ENCODE measurements at places on chromosomes 12 and 14.
A peak's percentile ranks its signal among the peaks of the same experiment; 100 is the strongest.

GRCh38 chr14:63578300-63578699 is 35.1 kb upstream of the PPP2R5E start:
- no peak for DNase-seq

DNA sequence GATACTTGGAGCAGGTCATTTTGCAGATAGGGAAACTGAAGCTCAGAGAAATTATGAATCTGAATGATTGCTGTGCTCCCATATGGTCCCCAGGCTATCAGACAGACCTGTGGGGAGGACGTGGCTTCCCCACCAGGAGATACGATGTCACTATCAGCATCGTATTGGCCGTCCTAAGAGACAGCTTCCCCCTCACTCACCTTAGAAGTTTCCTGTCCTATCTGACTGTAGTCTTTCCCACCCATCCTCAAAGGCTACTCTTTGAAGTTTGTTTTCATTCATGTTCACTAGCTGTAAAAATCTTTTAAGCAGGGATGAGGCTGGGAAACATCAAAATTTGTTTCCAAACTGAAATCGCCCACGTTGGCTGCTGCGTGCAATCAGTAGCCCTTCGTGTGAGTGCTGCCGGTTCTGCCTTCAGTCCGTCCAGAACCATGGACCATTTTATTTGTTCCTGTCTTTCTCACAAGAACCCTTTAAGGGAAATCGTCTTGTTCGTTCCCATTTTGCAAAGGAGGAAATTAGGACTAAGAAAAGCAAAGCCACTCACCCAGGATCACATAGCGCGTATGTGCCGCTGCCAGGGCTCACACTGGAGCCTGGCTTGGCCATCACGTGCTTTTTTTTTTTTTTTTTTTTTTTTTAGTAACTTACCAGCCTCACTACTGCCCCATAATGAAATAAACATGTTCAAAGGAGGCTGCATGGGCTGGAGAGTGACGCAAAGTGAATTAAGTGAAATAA is 1.0 kb upstream of the KDM2B start:
- DNase-seq, result no peak

DNA sequence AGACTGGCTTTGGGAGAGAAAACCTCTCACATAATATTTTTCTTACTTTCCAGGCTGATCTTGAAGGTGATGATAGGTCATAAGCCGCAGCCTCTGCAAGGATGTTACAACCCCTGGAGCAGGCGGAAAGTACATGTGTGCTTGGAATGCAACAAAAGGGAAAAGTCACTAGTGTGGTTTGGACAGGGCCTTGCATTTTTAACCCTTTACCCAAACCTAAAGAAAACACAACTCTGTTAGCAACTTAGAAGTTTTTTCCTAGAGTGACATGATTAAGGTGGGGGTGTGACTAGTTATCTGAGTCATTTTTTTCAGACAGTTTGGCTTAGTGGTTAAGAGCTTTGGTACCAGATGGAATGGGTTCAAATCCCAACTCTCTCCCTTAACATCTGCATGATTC is 97.0 kb downstream of the TMEM30B start:
- DNase-seq, result no peak

- no peak for DNase-seq
These were observed 835 bp upstream of the ABHD4 start for GRCh38 chr14:22597265-22597664.

DNA sequence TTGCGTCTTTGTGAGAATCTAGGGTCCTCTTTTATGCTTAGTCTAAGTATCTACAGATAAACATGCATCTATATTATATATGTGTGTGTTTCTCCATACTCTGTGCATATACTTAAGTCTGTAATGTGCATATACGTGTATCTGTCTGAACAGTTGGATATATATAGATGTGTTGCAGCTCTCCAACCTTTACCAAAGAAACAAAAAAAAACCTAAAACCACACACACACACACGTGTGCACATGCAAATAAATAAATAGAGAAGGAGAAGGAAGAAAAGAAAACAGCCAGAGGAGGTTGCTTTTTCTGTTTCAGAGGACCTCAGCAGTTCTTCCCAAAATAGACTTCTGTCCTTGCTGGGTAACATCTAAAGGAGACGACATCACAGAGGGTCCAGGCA is 244.9 kb downstream of the CACNA1C start:
- no peak for DNase-seq

DNA sequence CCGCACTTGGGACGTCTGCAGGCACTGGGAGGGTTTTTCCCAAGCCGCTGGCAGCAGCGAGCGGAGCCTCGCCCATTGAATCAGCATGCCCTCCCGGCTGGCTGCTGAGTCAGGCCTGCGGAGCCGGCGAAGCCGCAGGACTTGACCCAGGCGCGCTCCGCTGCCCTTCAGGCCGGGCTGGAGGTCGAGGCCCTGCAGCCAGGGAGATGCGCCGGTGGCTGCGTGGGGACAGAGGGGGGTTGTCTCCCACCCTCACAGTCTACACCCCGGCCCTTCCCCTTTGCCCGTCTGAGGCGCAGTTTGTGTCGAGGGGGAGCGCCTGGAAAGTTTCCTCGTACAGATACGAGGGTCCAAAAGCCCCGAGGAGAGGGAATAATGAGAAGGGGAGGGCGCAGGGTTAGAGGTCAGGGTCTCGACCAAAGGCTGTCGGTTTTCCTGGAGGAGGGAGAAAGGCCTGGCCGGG is 759 bp upstream of the KLC1 start:
- DNase-seq, result no peak

GRCh38 chr14:22563987-22564386 is 25.0 kb downstream of the DAD1 start:
- no peak for DNase-seq

DNA sequence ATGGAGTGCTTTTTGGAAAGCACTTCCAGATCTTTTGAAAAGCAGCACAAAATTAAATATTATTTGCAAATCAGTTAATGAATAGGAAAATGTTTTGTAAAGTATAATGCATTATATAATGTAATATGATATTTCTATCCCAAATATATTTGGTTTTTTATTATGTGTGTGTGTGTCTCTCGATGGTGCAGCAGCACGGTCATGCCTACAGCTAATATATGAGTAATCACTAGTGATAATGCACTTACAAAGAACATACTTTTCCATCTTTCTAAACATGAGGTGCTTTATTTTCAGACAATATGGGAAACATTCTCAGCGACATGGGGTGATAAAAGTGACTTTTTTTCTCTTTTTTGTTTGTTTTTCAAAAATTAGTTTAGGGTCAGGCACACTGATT is 1.3 kb upstream of the EEA1 start:
- no peak for DNase-seq

- no peak for DNase-seq
These were observed 134.4 kb upstream of the SOX5 start for GRCh38 chr12:24083838-24084237.

GRCh38 chr14:34319140-34319539 is 142.9 kb downstream of the SPTSSA start:
- DNase-seq, result no peak

DNA sequence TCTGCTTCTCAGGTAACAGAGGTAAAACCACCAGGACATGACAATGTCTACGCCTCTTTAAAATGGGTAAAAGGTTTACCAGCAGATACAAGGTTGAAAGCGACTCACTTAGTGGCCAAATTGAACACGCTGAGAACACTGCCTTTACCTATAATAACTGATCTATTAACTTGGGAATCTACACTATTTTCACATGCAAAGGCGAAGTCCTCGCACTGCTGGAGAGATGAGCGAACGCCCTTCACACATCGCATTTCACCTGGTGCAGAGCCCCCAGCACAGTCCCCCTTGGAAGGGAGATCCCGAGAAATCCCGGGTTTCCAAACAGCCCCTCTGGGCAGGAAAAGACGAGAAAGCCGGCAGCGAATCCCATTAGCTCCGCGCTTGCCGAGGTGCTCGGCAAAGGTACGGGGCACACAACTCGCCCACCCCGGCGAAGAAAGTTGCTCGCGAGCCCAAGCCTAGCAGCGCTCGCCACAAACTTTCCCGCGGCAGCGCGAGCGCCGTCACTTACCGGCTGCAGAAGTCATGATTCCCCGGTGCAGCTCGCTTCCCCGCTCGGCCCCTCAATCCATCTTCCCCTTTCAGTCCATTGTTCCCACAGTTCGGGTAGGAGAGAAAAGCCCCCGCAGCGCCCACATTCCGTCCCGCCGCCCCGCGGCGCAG is 423 bp downstream of the FGD6 start:
- no peak for DNase-seq

DNA sequence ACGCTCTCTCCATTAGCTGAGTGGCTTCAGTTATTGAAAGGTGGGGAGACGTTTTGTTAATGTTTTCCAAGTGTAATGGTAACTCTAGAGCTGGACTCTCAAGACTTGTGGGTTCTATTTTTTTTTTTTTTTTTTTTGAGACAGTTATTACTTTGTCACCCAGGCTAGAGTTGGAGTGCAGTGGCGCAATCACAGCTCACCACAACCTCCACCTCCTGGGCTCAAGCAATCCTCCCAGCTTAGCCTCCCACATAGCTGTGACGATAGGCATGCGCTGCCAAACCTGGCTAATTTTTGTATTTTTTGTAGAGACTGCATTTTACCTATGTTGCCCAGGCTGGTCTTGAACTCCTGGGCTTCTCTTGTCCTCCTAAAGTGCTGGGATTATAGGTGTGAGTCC is 26.2 kb downstream of the ATF1 start:
- no peak for DNase-seq

GRCh38 chr14:101917413-101918017 is 46.9 kb upstream of the DYNC1H1 start:
- DNase-seq, result no peak

- no peak for DNase-seq
These were observed 122.5 kb downstream of the DICER1 start for GRCh38 chr14:95034788-95035187.

- no peak for DNase-seq
These were observed 94.7 kb downstream of the ERGIC2 start for GRCh38 chr12:29286081-29286790.

GRCh38 chr14:103517721-103518421 is 4.8 kb downstream of the CKB start:
- no peak for DNase-seq

- no peak for DNase-seq
These were observed 124.7 kb upstream of the PWP1 start for GRCh38 chr12:107560899-107561285.

- DNase-seq, result no peak
These were observed 215.0 kb downstream of the SNAPC1 start for GRCh38 chr14:61977217-61977616.

DNA sequence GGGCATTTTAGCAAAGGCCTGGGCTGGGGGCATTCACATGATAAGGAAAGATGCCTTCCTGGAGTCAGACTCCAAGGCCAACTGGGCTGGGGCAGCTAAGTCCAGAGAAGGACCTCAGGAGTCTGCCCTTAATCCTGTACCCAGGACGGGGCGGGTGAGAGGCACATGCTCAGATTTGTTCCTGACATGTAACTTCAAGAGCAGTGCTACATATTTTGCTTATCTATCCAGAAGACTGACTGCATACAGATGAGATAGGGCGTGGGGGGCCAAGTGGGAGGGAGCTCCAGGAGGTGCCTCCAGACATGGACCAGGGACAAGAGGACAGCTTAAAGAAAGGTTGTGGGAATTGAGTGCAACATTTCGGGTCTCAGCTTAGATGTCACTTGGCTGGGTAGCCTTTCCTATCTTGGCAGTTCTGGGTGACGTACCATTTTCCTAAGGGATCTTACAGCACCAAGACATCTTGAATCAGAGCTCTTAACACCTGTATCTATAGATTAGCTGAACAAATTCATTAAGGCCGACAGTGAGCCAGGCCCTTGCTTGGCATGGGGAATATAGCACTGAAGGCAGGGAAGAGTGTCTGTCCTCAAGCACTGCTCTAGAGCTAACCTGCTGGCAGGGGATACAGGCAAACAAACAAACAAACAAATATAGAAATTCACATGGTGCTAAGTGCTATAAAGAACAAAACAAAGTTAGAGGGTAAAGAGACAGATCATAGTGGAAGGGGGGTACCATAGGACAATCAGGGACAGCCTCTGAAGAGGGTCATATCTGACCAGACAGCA is 61.2 kb downstream of the PTPN21 start:
- DNase-seq, result no peak

GRCh38 chr14:95365401-95365800 is 45.7 kb upstream of the CLMN start:
- DNase-seq, result no peak

DNA sequence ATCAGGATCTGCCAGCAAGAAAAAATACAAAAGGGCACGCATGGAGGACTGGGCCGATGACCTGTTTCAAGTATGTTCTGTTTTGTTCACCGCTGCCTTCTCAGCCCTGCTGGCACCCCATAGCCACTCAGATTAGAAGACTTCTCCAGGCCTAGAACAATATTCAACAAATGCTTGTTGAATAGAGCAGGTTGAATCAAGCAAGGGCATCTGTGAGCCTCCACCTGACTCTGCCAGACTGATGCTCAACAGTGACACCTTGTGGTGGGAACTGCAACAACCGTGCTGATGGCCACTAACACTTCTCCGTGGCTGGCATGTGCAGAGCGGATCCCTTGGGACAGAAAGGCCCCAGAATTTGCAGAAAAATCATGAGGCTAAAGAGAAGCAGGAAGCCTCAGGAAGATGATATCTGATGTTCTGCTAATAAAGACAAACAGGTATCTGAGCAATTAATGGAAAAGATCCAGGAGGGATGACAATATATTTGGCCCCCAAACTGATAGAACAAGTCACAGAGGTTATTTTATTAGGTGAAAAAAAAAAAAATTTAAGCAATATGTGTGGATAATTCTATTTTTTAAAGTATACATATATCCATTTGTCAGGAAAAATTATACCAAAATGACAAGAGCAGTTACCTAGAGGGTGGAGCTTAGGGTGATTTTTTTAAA is 114.3 kb downstream of the KSR2 start:
- DNase-seq, result peak; percentile 14

- no peak for DNase-seq
These were observed 33.5 kb downstream of the MED13L start for GRCh38 chr12:116244001-116244400.

- no peak for DNase-seq
These were observed 121.1 kb downstream of the ANO6 start for GRCh38 chr12:45336762-45337596.

- DNase-seq, result peak; percentile 66
These were observed at the start of gene ARL6IP4 for GRCh38 chr12:122980183-122981035. TSS of gene ARL6IP4 (plus strand) at chr12:122980681. CDS start at chr12:122981140, 459 bp downstream.

DNA sequence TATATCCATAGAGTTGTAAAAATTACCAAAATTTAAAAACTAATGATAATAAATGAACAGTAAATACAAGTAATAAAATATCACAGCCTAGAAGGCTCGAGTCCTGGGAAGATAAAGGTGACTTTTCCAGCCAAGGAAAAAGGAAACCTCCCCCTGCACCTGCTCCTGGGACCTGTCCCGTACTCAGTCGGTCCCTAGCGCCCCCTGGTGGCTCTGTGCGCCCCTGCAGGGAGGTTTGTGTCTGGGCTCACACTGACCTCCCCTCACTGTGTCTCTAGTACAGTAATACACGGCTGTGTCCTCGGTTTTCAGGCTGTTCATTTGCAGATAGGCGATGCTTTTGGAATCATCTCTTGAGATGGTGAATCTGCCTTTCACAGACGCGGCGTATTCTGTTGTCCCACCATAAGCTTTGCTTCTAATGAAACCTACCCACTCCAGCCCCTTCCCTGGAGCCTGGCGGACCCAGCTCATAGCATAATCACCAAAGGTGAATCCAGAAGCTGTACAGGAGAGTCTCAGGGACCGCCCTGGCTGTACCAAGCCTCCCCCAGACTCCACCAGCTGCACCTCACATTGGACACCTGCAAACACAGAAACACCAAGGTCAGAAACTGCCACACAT is 1030.4 kb downstream of the TMEM121 start:
- peak; percentile 77 for DNase-seq

All from stimulated activated CD4-positive, alpha-beta T cell treated with anti-CD3 and anti-CD28 coated beads, Interleukin-1b, Interleukin-23, amount 100 ng/mL, for 4 hours (primary cell).